ENCODE measurements at places on chromosomes 6 and 20.

DNA sequence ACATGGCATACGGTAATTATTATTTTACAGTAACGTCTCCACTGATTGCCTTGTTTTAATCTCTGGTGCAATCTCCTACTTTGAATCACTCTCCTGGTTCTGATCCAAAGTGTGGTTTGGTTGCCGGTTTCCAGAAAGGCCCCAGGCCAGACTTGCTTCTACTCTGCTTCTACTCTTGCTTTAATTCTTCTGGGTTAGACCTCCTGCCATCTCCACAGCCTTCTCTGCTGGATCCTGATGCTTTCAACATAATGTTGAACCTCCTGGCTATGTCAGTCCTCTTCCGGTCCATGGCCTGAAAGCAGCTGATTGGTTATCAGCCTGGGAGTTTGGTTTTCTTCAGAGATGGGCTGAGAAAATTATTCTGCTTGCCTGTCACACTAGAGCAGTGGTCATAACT is 266.5 kb upstream of the RIMS1 start:
- no peak for DNase-seq

GRCh38 chr6:12474167-12475140 is 184.3 kb downstream of the EDN1 start:
- no peak for DNase-seq

DNA sequence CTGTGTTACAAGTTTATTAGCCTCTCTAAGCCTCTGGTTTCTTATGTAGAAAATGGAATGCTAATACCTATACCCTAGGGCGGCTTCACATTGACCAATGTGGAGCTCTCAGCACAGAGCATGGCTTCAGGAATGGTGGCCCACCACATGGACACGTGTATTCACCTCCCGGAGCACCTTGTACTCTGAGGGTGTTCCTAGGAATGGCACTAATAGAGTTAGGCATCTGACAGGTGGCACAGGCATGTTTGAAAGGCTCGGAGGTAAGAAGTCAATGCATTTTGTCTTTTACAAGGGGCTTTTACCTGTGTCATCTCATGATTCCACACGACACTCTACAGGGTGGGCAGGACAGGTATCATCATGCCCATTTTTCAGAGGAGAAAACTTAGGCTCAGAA is 5.3 kb upstream of the TGM3 start:
- no peak for DNase-seq

DNA sequence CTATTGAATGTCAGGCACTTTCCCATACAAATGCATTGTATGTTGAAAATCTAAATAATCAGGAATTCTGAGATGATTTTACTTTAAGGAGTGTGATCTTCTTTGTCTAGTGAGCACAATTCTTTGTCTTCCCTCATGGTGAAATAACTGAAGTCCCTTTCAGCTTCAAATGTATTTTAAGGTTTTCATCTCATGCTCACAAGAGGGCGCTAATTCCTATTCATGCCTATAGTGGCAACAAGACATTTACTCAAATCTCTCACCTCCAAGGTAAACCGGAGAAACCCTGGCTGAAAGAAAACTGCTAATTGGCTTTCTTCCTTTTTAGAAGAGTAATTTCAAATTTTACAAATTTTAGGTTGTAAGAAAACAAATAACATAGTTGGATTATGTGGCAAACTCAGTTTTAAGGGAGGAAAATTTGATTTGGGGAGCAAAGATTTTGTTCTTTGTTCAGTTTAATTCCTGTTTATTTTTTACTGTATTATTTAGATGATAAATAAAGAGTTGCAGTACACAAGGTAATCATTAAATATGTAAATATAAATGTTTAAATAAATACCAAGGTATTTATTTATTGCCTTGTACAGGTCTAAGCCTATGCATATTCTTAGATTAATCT is 69.1 kb downstream of the SLC35F1 start:
- no peak for DNase-seq

DNA sequence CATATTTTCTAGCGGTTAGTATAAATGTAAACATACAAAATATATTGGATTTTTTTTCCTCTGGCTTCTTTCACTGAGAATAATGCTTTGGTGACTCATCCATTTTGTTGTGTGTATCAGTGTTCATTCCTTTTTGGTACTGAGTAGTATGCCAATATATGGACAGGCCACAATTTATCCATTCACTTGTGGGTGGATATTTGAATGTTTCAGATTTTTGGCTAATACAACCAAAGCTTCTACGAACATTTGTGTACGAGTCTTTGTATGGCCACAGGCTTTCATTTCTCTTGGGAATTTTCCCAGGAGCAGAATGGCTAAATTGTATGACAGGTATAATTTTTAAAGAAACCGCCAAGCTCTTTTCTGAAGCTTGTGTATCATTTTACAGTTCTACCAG is 677.5 kb downstream of the HDGFL1 start:
- no peak for DNase-seq

- DNase-seq = no peak
These were observed 2.1 kb upstream of the RPS12 start for GRCh38 chr6:132812255-132812732.

DNA sequence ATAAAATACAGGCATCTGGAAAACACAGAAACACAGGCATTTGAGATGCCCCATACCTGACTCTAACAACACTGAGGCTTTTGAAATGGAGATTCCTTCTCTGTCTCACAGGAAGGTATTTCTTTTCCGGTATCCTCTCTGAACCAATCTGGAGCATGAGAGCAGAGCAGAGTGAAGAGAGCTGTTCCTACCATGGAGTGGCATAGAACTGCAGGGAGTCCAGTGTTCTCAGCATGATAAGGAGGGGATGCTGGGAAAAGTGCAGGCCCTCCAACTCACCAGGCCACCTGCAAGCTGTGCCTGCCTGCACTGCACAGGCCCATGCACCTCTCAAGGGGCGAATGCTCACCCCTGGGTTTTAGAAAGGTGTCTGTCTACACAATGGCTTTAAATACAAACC is 89.2 kb downstream of the FOXA2 start:
- DNase-seq = no peak

DNA sequence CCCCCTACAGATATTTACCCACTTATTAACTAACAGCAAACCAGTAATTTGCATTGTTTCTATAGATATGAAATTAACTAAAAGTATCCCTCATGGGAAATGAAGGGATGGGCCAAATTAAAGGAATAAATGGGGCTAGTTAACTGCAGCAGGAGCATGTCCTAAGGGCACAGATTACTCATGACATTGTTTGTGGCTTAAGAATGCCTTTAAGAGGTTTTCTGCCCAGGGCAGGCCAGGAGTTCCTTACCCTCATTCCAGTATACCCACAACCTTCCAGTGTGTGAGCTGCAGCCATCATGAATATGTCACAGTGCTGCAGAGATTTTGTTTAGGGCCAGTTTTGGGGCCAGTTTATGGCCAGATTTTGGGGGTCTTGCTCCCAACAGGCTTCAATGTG is 1101.9 kb downstream of the PRIM2 start:
- DNase-seq = no peak

Data from HS-5 (cell line).